ENCODE measurements at places on chromosomes 11 and 22.

DNA sequence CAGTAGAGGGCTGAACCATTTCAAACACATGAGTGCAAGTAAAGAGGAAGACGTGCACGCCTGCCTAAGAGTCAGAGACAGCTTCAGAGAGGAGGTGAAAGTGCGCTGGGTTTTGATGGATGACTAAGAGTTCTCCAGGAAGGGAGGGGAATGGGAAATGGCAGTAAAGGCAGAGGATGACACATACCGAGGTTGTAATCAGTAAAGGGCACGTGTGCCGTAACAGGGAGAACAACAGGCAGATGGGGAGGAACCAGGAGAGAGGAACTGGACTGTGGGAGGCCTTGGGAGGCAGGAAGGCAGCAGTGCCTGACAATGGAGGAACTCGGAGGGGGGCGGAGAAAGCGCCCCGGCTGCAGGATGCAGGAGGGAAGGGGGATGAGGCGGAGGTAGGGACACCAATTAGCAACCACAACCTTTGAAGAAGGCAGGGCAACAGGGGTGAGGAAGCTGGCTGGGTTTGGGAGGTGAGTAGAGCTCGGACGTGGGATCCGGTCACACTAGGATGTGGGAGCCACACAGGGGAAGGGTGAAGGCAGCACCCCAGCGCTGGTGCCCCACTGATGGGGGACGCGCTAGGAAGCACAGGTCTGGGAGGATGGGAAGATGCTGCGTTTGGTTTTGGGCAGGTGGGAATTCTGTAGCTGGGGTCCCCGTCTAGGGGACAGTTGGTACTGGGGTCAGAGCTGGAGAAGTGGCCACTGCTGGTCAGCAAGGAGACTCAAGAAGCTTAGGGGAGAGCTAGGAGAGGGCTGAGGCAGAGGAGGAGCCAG lies 67.4 kb downstream of the SCUBE1 start:
- no peak for DNase-seq

- no peak for DNase-seq
These were observed 160.3 kb upstream of the TMEM45B start for GRCh38 chr11:129655247-129655832.

GRCh38 chr11:106493751-106494150 lies 416.3 kb downstream of the AASDHPPT start:
- DNase-seq = no peak

DNA sequence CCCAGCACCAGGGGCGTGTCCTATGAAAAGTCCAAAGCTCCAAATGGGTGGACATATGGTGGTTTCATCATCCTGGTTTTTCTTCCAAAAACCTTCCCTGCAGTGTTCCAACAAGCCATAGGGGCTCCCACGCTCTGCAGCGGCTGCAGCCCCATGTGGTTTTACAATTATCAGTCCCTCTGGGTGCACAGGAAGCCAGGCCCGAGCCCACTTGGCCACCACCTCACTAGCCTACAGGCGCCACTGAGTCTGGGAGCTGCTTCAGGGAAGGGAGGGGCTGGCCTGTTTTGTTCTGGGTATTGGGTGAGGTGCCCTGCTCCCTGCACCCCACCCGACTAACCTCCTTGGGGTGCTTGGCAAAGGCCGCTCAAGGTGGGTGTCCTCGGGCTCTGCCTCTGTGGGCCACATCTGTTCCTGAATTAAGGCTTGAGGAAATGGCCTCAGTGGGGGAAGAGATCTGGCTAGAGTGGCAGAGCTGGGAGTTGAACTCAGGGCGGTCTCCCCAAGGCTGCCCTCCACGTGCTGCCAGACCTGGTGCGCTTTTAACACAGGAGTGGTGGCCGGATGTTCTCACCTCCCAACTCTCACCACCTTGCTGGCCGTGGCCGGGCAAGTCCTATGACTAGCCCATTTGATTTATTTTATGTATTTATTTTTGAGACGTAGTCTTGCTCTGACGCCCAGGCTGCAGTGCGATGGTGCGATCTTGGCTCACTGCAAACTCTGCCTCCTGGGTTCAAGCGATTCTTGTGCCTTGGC lies 5.3 kb upstream of the CDC42BPG start:
- no peak for DNase-seq

- DNase-seq = no peak
These were observed 1735.0 kb downstream of the LRRC4C start for GRCh38 chr11:39724404-39724803.

- DNase-seq = no peak
These were observed 61.3 kb upstream of the CHORDC1 start for GRCh38 chr11:90284171-90284570.

- DNase-seq = peak; percentile 64
These were observed at the start of gene FAM89B for GRCh38 chr11:65572356-65573051. FAM89B (plus strand) TSS chr11:65572538; CDS start chr11:65572670, 132 bp downstream.

GRCh38 chr11:88300888-88301487 lies 36.5 kb downstream of the CTSC start:
- no peak for DNase-seq

DNA sequence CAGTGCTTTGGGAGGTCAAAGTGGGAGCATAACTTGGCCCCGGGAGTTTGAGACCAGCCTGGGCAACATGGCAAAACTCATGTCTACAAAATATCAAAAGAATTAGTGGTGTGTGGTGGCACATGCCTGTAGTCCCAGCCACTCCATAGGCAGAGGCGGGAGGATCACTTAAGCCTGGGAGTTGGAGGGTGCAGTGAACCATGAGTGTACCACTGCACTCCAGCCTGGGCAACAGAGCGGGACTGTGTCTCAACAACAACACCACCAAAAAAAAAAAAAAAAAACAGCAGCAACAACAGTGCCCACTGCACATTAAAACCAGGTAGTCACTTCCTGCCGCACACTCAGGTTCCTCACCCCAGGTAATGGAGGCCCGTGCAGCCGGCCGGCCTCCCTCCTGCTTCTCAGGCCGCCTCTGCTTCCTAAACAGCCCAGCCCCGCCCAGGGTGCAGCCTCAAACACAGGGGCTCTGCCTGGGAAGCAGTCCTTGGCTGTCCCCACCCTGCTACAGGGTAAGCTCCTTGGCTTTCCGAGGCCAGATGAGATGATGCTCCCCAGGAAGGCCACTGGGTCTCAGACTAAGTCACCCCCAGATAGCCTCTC lies 318.3 kb downstream of the SHANK2 start:
- DNase-seq = no peak

- no peak for DNase-seq
These were observed 89.3 kb downstream of the CCDC81 start for GRCh38 chr11:86463955-86464354.

- DNase-seq = no peak
These were observed 207.1 kb upstream of the PLET1 start for GRCh38 chr11:112467721-112468120.

DNA sequence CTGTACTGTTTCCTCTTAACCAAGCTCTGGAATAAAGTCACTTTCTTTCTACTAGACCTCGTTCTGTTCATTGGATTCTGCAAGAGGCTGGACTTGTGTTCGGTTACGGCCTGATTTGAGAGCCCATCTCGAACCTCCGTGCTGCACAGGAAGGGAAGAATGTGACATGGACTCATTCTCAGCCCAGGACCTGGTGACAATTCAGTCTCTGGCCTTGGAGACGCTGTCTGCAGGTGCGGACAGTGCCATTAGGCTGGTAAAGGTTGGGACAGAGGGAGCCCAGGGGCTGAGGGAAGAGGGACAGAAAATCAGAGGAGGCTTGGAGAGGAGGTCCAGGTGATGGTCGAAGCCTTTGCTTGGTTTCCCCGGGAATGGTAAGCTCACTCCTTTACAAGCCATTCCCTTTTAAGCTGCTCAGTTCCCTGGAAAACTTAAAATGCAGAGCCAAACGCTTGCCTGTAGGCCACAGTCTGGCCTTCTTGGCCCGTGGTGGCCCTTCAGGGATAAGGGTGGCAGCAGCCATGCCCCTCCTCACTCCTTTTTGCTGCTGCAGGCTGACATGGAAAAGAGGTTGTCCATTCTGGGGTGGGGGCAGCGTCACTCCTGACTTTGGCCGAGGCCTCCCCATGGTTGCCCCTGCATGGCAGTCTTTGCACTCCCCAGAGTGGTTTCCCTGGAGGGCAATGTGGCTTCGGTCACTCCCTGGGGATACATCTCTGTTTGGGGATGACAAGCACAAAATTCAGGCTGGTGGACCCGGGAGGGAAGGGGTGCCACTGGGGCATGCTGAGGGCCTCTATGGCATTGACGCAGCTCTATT lies 52.3 kb downstream of the SHISAL1 start:
- no peak for DNase-seq

DNA sequence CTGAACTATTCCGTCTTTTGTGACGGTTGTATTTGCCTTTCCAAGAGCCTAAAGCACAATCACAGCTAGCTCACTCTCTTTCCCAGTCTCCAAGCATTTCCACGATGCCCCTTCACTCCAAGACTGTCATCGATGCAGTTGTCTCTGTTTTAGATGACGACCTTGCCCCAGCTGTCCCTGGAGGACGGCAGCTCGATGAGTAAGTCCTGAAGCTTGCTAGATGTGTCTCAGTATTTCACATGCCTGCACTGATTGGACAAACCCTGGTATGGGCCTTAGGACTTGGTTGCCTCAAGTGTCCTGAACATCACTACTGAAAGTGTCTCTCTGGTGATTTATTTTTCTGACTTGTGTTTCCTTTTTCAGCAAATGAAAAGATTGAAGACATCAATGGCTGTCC lies 129.9 kb downstream of the NAV2 start:
- no peak for DNase-seq

GRCh38 chr11:86955111-86955360 lies 159 bp downstream of the FZD4 start:
- DNase-seq = no peak

GRCh38 chr11:65571940-65572339 lies 398 bp upstream of the FAM89B start:
- peak; percentile 59 for DNase-seq

- no peak for DNase-seq
These were observed 23.4 kb upstream of the CLMP start for GRCh38 chr11:123218451-123218850.

- DNase-seq = peak; percentile 74
These were observed 62.7 kb downstream of the CD82 start for GRCh38 chr11:44627911-44628729.

DNA sequence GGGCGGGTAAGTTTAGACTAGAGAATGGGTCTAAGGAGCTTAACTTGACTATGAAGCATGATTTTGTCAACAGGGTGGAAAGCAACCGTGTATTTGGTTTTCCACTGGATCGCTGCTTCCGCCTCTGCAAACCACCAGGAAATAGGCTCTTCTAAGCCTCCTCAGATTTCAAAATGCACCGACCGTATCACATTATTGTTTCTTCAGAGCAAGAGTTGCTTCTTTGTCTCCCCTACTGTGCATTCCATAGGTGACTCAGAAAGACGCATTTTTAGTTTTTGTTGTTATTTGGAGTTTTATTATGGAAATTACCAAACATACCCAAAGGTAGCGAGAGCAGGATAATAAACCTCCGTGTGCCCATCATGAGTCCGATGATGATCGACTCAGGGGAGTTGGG lies 64.3 kb upstream of the RASD2 start:
- no peak for DNase-seq

GRCh38 chr11:70303070-70303469 lies 32.6 kb downstream of the PPFIA1 start:
- DNase-seq = no peak

DNA sequence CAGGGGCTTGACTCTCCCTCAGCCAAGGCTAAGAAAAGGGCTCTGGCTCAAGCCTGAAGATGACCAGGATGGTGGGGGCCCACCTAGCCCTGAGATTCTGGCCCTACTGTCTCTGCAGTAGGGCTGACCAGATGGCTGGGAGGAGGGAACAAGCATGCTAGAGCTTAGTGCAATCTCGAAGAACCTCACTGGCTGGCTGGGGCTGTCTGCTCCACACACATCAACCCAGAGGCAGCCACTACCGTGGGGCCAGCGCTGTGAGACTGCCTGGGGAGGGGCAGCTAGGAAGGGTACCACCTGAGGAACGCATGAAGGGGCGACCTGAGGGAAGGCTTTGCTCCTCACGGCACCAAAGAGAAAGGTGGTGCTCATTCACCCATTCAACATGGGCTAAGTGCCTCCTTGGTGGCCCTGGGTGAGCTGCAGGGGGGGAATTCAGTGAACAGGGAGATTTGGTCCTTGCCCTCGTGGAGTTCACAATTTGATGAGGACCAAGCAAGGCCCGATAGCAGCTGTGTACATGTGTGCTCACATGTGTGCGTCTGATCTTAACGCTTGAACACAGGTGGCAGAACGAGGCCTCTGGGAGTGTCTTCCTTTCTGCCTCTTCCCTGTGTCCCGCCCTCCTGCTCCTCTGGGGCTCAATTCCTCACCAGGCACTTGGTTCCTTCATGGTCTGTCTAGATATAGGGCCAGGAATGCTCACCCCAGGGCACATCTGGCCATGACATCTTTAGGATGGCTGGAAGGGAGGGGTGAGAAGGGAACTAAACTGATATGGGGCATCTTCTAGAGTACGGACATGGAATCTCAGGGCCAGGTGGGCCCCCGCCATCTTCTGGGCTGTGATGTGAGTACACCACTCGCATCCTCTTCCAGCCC lies 102.3 kb upstream of the PITPNB start:
- DNase-seq = no peak

GRCh38 chr11:124662106-124662505 lies 11.4 kb downstream of the SIAE start:
- DNase-seq = no peak

DNA sequence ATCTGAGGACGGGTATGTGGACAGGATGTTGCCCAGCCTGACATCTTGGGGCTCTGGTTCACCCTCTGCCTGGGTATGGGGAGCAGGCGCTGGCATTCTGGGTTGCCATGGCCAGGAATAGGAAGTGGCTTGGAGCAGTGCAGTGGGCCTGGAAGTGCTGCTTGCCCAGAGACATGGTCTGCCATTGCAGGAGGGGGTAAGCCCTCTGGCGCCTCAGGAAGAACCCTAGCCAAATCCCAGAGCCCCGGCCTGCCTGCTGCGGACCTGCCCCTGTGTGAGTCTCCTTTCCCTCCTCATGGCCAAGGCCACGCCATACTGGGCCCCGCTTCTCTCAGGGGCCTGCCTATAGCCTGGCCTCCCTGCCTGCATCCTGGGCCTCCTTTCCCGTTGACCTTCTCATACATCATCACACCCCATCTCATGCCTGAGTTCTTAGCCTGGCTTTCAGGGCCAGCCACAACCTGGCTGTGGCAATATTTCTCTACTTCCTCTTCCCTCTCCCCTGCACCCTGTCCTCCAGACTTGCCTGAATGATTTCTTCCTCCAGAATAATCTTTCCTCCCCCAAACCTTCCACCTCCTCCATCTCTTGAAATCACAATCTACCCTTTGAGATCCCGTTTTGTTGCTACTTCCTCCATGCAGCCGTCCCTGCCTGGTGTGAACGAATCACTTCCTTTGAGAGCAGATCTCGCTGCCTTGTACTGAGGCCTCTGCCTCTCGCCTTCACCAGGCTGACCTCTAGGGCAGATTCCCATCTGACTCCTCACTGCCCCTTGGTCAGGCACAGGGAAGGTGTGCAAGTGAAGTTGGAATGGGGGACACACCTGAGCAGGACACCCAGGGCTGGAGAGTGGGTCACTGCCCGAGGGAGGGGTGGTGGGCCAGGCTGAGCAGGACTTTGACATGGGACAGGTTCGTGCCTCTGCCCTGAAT lies 5.2 kb downstream of the CAPN5 start:
- DNase-seq = no peak

GRCh38 chr11:75280227-75280701 lies 39.7 kb downstream of the TPBGL start:
- DNase-seq = peak; percentile 74

GRCh38 chr11:102237096-102237735 lies 80.1 kb upstream of the BIRC3 start:
- DNase-seq = no peak
